Amniotic stem cell (primary cell): ENCODE measurements at places on chromosomes 3 and 15.
A peak's percentile ranks its signal among the peaks of the same experiment; 100 is the strongest.

- no peak for DNase-seq
These were observed 364.9 kb downstream of the AGBL1 start for GRCh38 chr15:86444527-86444926.

- DNase-seq, result peak; percentile 45
These were observed 132.2 kb downstream of the GREM1 start for GRCh38 chr15:32849769-32850668.

DNA sequence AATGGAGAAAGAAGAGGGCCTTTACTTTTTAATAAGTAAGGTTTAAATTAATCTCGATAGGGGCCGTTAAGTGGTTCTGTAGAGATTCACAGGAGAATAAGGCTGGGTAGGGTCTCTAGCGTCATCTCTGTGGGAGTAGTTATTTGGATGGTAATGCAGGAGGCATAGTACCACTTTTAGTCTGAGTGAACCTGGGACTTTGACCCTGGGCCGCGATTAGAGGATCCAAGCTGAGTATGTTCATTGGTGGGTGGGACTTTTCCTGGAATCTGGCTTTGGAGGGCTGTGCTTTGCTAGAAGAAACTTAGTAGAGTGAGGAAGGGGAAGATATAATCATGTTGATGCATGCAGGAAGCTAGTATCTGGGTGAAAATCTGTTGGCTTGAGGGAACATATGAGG, 4.0 kb downstream of the LPP start:
- no peak for DNase-seq

GRCh38 chr3:101940521-101941317, 91.4 kb downstream of the NFKBIZ start:
- DNase-seq, result peak; percentile 94

- no peak for DNase-seq
These were observed 2.1 kb downstream of the TLE3 start for GRCh38 chr15:70095408-70096214.

DNA sequence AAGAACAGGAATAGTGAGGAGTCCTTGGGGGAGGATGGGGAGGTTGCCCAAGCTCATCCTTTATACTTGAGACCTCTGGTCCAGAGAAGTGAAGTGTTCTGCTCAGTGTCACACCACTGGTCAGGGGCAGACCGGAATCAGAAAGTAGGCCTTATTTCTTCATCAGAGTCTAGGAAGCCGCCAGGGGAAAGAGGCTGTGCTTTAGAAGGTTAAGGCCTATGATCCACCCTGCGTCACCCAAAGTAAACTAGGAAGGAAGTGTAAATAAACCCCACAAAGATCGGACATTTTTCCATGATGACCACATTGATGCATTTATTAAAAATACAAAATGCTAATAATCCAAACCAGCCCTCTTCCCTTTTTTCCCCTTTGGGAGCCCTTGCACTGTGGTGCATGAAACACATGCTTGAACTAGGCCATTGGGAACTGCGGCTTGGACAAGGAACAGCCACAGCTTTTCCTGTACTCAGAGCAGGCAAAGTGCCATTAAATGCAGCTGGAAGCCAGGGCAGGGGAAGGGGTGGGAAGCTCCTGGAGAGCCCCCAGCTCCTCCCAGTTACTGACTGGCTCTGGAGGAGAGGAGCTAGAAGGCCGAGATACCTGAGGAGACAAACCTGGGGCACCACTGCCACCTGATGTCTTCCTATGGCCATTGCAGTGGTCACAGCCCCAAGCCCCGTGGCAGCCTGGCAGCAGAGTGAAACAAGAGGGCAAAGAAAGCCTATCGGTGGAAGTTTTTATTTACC, 37.0 kb downstream of the CDC25A start:
- DNase-seq, result peak; percentile 71

DNA sequence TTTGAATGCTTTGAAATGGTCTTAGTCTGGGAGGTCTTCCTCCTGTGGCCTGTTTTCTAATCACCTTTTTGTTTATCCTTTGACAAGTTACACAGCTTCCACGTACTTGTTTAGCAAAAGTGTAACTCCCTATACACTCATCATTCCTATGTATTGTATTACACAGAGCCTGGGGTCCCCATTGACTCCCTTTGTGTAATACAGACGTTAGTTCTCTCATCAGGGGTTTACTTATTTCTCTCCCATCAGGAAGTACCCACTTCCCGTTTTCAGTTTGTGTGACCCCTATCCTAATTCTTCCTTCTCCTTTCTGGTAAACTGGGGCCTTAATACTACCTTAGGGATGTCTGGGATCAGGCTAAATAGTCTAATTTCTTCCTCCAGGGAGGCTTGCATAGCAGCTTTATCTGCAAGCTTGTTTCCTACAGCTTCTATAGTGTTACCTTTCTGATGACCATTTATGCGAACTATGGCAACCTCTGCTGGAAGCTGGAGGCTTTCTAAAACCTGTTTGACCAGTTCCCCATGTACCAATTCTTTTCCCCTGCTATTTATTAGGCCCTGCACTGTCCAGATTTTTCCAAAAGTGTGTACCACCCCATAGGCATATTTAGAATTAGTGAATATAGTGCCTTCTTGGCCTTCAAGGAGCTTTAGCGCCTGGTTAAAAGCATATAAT, 22.4 kb downstream of the ARL8B start:
- no peak for DNase-seq

DNA sequence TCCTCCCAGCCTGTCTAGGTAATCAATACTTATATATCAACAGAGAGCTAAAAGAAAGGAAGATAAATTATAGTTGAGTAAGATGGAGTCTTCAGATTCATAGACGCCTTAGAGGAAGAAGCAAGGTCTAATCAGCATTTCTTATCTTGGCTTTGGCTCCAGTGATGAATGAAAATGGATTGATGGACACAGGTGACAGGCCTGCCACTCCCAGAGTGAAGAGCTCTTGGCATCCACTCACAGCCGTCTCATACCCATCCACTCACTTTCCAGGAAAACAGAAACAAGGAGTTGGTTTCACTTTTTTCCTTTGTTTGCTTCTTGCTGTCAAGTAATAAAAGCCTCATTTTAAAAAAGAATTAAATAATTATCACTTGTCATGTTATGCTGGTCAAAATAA, 168.2 kb downstream of the MFSD1 start:
- DNase-seq, result no peak

DNA sequence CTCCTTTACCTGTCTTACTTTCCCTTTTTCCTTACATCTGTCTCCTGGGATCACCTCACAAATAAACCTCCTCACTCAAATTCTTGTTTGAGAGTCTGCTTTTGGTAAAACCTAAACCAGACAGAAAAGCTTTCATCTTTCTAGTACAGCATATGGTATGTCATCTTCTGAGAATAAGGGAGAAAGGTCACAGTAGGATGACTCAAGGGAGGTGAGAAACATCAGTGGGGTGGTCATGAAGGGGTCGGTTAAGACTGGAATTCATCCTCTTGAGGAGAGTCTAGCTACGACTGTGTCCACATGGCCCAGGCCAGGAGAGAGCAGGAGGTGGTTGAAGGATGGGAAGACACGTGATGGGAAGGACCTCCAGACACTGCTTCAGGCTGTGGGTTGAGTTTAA, 34.8 kb upstream of the CCK start:
- DNase-seq, result no peak

DNA sequence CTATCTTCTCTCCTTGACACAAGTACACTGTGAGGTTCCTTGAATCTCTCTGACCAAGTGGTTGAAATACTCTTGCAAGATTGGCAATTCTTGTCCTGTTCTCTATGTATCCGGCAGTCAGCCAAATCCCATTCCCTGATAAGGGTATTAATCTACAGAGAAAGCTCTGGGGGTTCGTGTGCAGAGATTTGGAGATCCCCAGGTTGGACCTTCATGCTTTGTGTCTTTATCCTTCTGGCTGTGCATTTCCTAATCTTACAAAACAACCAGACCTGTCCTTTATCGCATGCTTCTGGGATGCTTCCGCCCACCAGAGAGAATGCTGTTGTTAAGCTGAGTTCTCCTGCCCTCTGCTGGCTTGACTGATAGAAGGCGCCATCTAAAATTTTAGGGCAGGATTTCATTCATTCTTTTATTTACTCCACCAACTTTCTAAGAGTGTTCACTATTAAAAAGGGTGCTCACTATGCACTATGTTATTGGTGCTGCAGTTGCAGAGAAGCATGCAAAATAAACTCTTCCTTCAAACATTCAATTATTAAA, 8.6 kb upstream of the SST start:
- DNase-seq, result peak; percentile 36

- DNase-seq, result no peak
These were observed 141.4 kb upstream of the MRPS22 start for GRCh38 chr3:139202226-139202958.

- peak; percentile 37 for DNase-seq
These were observed 284.2 kb upstream of the TPM1 start for GRCh38 chr15:62758126-62758951.

- DNase-seq, result no peak
These were observed 23.3 kb upstream of the CEMIP start for GRCh38 chr15:80755885-80756284.

DNA sequence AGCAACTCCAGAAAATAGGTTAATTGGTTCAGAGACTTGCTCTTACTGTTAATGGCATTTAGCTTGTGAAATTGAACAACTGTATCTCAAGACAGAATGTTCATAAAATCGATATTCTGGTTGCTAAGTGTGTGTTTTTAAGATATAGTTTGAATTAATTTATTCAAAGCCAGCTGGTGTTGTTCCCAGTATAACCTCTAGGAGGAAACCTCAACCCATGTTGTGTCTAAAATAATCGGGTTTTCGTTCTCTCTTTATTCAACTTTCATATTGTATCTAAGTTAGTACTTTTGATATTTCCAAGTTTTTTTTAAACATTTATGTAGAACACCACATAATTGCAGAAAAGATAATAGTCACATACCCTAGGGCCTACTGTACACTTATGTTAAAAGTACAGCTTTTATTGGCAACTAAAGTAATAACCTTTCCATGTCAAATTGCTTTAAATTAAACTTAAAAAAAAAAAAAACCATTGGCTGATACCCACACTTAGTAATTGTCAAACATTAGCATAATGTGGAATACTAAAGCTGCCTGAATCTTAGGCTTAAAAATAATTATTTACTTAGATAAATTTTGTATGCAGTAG, 90.9 kb downstream of the SAMMSON start:
- peak; percentile 17 for DNase-seq

DNA sequence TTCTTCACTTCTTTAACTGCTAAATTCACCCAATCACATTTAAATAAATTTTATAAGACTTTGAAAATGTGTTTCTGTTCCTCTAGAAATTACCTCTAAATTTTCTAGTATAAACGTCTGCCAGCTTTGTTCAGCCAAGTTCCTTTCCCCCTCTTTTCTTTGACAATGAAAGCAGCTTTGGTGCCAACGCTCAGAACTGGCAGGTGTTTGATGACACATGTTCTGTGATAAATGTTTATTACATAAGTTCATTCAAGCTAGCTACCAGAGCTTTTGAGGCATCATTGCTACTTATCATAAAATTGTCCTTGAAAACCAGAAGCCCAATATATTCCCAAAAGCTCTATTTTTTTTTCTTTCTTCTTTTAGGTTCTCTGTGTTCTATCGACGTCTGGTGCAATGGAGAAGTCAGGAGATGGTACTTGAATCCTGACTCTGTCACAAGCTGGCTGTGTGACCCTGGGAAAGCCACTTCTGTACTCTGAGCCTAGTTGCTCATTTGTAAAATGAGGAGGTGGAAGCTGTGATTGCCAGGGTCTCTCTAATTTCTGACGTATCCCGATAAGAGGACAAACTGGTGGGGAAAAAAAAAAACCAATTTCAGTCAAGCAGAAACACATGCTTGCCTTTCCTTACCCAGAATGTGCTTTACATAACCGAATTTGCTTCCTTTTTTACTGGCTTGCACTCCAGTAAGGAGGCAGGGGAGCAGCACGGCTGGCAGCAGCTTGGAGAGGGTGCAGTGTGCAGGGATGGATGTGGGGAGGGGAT, 187.1 kb upstream of the LPP start:
- DNase-seq, result no peak
